ENCODE measurements at places on chromosomes 5 and 9.

GRCh38 chr9:100351508-100351907 is 1.2 kb downstream of the TEX10 start:
- no peak for DNase-seq

DNA sequence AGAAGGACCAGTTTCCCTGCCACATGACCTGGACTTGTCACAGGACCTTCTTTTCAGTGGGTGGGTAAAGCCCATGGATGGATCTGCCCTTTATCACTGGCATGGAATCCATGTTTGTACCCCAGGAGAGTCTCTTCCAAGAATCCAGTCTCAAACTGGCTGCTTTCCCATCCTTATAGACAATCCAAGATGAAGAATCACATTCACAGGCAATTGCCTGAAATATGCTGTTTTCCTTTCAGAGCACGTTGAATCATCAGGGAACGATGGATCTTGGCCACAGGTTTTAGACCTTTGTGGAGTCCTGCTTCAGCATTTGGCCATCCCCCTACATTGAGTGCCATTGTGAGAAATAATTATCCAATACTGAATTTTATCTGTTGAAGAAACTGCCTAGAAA is 319.8 kb downstream of the ASTN2 start:
- no peak for DNase-seq

GRCh38 chr5:112006721-112007120 is 249.7 kb upstream of the NREP start:
- DNase-seq, result no peak

- DNase-seq, result no peak
These were observed 4.4 kb upstream of the SMIM3 start for GRCh38 chr5:150774145-150774544.

DNA sequence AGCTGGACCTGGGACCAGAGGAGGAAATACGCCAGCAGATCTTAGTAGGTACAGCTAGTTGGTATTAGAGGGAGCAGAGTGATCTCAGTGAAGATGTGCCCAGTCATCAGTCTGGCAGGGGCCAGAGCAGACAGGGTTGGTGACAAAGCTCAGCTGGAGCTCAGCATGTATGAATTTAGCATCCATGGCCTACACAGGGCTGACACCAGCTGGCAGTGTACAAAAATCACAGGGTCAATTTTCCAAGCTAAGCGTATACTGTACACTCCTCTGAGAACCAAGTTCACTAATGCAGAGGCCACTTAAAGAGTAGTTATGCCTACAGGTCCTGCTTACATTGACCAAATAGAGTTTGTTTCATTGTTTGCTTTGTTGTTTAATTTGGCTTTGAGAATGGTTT is 146.6 kb downstream of the SLC24A2 start:
- DNase-seq, result no peak

DNA sequence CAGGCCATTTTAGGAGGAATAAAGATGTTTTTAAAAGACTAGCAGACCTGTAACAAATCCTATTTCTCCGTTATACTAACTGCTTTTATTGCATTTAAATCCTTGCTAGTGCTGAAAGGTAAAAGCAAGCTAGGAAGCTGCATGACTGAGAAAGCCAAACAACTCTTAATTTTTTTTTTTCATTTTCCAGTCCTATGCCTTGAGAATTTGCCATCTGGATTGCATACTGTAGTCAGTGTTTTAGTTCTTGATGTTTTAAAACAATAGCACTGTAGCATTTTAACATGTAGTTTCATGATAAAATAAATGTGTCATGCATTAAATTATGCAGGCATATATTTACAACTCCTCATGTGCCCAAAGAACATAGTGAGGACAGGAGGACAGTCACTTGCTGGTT is 108.4 kb upstream of the FGF10 start:
- DNase-seq, result no peak

DNA sequence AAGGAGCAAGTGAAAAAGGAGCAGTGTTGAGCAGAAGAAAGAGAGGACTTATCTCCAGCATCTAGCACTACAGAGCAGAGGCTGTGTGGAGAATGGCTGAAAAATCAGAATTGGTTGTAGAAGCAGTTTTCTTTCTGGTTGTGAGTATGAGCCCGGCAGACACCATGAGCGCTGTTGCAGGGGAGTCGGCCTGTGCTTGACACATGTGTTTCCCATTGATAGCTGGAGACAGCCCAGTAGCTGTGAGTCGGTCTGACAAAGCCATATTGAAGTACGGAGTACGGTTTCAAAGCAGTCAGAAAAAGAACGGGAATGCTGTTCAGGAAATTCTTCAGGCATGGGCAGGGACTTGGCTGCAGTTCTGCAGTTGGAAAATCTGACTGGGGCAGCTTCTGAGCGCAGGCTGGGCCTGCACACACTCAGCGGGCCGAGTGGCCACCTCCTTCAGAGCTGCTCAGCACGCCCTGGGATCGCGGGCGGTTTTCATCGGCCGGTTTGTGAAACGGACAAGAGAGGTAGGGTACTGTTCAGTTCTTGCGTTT is at the start of gene SGCD:
Gene SGCD (plus strand): TSS at position 447 of the 542 bp plus-strand sequence.
- DNase-seq, result no peak

GRCh38 chr5:153080940-153081339 is 409.5 kb upstream of the GRIA1 start:
- DNase-seq, result no peak

DNA sequence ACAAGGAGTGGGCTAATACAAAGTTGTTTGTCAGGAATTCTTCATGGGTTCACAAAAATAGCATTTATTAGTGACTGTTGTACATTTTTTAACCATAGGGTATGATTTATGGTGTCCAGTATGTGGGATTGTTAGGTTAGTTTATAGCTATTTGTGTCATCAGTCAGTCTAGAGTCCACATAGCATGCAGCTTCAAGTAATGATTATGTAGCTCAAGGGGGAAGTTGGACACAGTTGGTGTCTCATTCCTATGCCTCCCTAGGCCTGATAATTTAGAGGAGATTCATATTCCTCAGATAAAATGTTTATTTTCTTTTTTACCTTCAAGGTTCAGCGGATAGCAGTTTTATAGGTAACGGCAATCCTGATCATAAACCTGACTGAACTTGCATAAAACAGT is 153.8 kb downstream of the OXCT1 start:
- no peak for DNase-seq

DNA sequence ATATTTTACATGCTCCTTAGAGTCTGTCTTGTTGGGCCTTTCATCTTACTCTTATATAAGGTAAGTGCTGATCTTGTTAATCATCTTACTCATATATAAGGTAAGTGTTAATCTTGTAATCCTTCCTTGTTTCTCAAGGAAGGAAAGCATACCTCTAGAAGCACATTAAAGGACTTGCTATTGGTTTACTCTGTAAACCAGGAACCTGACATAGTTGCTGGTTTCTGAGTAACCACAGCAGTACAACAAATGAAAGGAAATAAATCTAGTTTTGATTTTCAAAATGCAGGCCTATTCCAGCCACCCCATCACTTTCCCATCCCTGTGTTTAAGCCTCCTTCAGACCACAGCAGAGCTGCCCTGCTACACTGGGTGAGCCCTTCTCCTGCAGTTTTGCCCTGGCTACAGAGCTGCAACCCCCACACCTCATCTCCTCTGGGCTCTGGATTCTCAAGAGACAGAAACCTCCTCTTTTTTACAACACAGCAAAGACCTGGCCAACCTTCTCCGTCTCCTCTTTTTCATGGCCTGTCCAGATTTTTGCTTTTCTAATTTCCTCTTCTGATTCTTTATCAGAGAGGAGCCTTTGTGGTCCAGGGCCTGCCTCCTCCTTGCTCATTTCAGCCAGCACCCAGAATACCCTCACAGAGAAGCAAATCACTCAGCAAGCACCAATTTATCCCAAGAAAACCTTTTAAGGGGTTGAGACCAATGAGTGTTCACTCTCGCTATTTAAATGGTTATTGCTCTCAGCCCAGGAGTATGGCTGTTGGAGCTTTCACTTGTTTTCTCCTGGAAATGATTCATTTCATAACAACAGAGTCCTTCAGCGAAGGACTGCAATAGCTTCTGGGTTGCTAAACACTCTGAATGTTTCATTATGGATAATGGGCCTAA is 103.2 kb downstream of the FSTL4 start:
- no peak for DNase-seq

DNA sequence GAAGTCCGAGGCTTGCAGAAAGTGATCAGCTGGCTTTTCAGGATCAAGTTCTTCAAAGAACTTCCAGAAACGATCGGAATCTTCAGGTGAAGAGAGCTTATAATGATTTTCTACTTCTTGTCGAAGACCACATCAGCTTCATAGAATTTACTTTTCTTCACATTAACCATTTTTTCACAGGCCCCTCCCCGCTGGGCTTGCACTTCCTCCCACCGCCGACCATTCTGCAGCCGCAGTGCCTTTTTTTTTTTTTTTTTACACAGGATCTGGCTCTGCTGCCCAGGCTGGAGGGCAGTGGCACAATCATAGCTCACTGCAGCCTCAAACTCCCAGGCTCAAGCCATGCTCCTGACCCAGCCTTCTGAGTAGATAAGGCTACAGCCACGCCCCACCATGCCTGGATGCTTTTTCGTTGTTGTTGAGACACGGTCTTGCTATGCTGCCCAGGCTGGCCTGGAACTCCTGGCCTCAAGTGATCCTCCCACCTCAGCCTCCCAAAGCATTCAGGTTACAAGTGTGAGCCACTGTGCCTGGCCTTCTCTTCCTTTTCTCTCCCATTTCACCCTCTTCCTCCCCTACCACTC is 15.3 kb upstream of the RNF130 start:
- no peak for DNase-seq

GRCh38 chr5:116887104-116887503 is 312.5 kb upstream of the SEMA6A start:
- no peak for DNase-seq

DNA sequence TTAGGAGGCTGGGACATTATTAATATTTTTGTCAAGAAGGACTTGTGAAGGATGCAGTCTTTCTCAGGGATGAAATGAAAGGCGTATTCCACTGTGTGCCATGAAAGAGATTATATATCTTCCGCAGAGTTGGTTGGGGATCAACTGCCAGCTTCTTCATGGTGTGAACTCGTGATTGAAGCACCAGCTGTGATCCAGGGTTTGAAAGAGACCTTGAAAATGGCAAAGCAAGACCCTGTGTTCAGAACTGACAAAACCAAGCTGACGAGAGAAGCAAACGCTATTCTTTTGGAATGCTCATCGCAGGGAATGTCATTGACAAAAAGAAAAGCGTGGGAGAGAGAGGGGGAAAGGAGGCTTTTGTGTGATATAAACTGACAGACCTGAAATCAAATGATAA is 263.9 kb upstream of the ZNF608 start:
- DNase-seq, result no peak

DNA sequence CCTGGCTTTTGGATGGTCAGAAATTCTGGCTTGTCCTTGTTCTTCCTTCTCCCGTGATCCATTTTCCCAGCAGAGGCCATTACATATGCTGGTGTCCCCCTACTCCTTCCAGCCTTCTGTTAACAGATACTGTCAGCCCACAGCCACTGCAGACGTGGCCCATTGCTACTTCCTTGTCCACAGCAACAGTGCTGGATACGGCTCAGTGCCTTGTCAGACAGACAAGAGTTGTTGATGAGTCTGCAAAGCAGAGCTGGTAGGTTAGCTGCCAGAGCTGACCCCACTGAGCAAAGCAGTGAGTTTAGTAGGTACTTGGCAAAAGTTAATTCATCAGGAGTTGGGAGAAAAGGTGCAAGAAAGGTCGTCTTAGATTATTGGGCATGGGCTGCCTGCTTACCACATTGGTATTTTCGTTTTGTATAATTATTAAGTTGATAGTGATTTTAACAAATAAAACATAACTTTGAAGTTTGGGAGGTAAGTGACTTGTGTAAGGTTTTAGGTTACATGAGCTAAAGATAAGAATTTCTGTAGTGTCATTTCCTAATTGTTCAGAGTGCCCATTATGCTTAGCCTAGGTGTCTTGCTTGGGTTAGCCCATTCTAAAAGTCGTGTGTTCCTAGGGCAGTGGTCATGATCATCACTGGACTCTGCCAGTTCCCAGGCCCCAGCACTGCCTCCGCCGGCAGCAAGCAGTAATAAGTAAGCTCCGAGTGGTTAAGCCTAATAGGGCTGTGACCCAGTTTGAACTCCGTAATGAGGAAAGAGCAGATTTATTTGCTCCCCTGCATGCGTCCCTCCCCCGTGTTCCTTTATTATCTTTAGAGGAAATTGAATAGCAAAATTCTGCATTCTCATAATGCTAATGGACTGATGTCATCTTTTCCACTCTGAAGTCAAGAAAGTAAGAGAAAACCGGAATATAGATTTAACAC is 292.0 kb downstream of the FANCC start:
- DNase-seq, result no peak

DNA sequence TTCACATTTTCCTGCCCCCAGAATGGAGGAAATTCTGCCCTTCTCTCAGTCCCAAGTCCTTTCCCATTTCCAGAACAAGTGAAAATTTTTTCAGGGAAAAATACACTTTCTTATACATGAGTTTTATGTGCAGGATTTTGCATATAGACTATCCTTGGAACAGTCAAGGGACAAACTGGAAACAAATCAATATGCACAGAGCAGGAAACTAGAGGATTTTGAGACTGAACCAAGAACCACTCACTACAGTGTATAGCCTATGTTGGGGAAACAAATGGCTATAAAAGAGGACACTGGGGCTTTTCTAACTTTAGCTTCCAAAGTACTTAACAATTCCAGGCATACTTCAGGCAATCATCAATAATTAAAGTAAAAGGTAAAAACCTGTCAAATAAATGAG is 1036.1 kb upstream of the ARRDC3 start:
- DNase-seq, result no peak

DNA sequence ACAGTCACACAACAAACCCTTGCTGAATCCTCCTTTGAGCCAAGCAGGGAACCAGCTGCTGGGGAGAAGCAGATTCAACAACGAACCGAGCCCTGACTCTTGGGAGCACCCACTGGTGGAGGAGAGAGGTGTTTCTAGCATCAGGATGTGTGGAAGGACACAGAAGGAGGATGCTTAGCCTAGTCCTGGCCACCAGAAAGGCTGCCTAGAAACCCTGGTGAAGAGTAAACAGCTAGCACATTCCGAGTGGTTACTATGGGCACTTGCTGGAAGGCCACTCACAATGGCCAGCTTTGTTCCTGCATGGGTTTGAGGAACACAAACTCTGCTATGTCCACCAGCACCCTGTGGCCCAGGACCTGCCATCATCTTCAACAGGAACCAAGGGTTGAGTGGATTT is 1.8 kb downstream of the TIFAB start:
- DNase-seq, result no peak

GRCh38 chr9:93222890-93223259 is 38.9 kb downstream of the WNK2 start:
- DNase-seq, result no peak

GRCh38 chr9:36456480-36457065 is 56.5 kb upstream of the RNF38 start:
- no peak for DNase-seq

DNA sequence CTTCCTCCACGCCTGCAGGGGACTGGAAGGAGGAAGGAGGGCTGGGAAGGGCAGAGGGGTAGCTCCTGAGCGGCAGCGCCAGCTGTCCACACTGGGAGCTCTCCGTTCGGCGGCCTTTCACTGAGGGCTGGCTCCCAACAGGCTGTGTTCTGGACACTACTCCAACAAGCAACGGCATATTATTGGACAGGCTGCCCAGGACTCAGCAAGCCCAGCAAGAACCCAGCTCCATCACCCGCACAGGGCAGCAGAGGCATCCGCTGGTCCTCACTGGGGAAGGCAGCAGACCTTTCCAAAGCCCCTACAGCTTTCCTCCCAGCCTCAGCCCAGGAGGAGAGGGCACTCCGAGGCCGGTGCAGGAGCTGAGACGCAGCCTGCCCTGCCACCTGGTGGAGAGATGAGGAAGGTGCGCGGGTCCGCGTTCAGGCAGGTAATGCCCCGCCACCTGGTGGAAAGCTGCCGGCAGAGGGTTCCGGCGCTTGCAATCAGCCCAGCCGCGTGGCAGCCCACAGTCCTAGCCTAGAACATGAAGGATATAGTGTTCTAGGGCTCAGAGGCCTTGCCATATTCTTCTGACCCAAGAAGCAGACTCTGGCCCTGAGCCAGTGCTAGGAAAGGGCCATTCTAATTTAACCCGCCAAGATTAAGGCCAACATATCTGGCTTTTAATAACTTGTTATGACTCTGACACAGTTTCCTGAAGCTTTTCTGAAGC is 74.4 kb downstream of the NRG2 start:
- DNase-seq, result peak; percentile 83

All from stimulated activated CD8-positive, alpha-beta memory T cell treated with anti-CD3 and anti-CD28 coated beads, Interleukin-7, amount 100 ng/mL, for 24 hours (primary cell).